ENCODE measurements at places on chromosomes 1 and 21. TPM values are rescaled to one million over a fixed set of nuclear protein-coding genes. Genes with fewer than 3 reads are reported as not detected.

- no peak overlapping the region for H3K4me3 ChIP-seq
- DNase-seq, result peak; percentile 92
- H3K36me3 ChIP-seq, result no peaks in the 10 kb centered on the region
- H3K4me1 ChIP-seq, result peaks cover 9% of the 10 kb centered on the region
These were observed 18.3 kb upstream of the SERINC2 start for GRCh38 chr1:31394584-31395193.

TRAF3IP3 gene
- 58.7 TPM for total RNA-seq

ASPM gene
- total RNA-seq, result 1.2 TPM

GRCh38 chr1:6485168-6486101 is 6.0 kb downstream of the PLEKHG5 start:
- H3K4me1 ChIP-seq, result peaks cover 53% of the 10 kb centered on the region

DNA sequence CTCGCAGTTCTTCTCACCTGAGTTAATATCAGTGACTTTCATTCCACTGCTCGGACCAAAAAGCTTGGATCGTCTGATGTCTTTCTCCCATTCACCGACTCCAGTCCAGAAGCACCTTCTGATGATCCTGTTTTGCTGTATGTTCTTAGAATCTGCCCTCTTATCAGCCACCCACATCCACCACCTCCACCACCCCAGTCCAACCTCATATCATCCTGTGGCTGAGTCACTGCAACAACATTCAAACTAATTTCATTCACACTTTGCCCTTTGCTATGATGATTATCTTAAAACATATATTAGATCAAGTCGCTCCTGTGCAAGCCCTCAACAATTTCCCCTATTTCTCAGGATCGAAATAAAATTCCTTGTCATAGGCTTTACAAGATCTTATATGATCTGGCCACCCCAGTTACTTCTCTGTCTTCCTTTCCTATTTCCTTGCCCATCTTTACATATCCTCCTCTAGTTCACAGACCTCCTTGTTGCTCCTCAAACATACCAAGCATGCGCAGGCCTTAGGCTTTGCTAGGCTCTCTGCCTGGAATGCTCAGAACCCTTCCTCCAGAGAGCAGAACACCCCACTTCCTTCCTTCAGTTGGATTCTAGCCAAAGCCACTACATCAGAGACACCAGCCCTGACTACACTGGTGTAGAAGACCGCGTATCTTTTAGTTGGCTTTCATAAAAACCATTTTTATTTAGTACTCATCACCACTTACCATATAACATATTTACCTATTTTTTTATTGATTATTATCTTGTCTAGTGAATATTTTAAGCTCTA is 335.7 kb upstream of the GREM2 start:
- H3K27ac ChIP-seq, result no peak overlapping the region
- no peaks in the 10 kb centered on the region for H3K27me3 ChIP-seq
- H3K4me3 ChIP-seq, result no peak overlapping the region
- no peaks in the 10 kb centered on the region for H3K36me3 ChIP-seq
- H3K4me1 ChIP-seq, result no peaks in the 10 kb centered on the region
- DNase-seq, result no peak
